ENCODE measurements at places on chromosomes 16 and 17.

- DNase-seq, result no peak
These were observed 11.5 kb downstream of the CREBBP start for GRCh38 chr16:3868967-3869366.

DNA sequence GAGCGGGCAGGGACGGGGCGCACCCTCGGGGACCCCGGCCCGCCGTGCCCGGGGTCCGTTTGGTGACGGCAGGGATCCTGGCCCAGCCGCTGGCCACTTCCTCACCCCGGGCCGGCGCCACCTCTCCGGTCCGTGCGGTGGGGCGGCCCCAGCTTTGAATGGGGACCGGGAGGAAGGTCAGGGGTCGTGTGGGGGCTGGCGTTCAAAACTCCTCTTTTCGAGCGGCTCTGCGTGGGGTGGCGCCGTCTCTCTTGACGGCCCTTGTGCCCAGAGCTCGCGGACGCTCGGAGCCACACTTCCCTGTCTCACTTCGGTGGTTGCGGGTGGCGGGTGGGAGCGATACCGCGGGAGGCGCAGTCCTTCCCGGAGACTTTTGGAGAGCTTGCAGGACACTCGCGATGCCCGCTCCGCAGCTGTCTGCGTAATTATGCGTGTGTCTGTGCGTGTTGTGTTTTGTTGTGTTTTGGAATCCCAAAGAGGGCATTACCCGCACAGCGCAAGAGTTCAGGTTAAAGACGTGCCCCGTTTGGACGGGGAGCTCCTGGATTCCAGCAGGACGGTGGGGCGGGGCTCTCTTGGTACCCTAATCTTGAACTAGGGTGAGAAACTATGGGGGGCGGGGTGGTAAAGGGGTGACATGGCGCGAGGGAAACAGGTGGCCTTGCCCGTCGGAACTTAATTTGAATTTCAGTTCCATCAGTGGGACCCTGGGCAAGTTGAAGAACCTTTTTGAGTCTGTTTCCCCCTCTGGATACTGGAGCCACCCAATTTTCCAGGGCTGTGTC lies 637 bp downstream of the PLCG2 start:
- peak; percentile 68 for DNase-seq

GRCh38 chr16:78783570-78784079 lies 684.2 kb downstream of the WWOX start:
- DNase-seq, result no peak

DNA sequence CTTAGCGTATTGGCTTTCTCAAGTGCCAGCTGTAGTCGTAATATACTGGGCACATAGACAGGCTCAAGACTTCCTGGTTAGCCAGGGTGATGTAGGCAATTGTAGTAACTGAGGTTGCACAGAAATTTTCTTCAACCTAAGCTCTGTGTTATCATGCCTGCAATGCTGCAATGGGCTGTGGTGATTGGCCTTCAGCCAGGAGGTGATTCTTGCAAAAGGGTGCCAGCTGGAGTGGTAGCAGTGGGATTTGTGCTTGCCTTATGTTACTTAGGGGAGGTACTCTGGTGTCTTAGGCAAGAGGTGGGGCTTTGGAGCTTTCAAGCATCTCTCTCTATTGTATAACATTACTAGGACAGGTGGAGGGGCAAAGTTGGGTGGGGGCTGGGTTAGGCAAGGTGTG lies 495.1 kb downstream of the CDH11 start:
- DNase-seq, result no peak

DNA sequence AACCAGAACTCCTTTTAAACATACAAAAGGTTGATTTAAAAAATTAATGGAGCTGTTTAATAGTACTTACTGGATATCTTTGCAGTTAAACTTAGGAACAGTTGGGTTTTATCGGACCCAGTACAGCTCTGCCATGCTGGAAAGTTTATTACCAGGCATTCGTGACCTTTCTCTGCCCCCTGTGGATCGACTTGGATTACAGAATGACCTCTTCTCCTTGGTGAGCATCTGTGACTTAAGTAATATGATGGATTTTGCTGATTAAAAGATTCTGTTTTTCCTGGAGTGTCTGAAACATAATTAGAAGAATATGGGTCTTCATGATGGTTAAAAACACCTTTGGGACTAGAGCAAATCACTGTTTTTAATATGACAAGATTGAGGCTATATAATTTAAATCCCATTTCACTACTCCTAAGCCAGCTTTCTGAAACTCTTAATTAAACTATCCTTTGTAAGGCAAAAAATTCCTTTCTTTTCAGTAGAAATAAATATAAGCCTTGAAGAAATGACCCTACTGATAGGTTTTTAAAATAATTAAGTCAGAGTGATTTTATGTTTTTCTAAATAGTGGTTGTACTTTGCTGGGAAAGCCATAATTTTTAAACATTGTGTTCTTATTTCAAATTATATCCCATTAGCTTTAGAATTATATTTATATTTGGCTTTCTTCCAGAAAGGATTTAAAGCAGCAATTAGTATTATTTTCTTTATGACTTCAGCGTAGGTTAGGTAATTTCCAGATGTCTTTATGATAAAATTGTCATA lies 45.7 kb upstream of the KPNB1 start:
- DNase-seq, result no peak

DNA sequence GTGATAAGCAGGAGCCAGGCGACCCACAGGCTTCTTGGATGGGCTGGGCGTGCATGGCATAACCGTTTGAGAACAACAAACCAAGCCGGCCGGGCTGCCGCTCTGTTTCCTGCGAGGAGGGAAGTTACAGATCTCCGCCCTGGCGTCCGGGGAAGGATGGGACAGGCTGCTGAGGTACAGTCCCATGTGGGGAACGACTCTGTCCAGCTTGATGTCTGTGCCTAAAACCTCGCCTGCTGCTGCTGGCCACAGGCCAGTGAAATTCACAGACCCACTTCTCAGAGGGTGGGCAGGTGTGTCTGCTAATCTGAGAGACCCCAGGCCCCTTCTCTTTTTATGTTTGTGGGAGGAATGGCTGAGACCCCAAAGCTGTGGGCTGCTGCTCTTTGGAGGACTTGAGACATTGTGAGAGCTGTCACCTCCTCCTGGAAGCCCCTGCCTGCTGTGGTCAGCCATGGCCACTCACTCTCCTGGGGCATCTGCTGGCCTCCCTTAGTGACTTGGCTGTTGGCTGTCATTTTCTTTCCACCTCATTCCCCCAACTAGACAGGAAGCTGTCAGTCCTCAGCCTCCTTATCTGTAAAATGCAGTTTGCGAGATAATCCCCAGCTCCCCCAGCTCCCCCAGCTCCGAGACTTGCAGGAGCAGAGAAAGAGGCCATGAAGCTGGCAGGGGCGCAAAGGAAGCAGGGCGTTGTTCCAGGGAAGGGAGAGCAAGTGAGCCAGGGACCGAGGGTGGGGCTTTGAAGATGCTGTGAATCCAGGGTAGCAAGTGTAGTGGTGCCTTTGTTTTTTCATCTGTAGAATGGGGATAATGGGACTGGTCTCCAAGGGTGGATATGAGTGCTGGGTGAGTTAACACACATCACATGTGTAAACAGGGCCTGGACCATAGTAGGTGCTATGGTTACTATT lies 51.0 kb downstream of the CMIP start:
- peak; percentile 57 for DNase-seq

DNA sequence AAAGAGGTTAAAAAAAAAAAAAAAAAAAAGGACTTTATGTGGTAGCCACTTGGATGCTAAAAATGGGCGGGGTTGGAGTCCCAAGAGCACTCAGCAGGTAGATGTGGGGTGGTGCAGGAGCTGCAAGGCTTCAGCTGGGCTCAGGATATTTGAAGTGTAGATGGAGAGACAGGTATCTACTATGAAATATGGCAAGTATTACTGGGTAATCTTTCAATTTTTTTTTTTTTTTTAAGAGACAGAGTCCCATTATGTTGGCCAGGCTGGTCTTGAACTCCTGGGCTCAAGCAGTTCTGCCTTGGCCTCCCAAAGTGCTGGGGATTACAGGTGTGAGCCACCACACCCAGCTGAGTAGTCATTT lies 7.6 kb downstream of the TUFM start:
- no peak for DNase-seq

- no peak for DNase-seq
These were observed 22.5 kb downstream of the SLC38A10 start for GRCh38 chr17:81272616-81273015.

DNA sequence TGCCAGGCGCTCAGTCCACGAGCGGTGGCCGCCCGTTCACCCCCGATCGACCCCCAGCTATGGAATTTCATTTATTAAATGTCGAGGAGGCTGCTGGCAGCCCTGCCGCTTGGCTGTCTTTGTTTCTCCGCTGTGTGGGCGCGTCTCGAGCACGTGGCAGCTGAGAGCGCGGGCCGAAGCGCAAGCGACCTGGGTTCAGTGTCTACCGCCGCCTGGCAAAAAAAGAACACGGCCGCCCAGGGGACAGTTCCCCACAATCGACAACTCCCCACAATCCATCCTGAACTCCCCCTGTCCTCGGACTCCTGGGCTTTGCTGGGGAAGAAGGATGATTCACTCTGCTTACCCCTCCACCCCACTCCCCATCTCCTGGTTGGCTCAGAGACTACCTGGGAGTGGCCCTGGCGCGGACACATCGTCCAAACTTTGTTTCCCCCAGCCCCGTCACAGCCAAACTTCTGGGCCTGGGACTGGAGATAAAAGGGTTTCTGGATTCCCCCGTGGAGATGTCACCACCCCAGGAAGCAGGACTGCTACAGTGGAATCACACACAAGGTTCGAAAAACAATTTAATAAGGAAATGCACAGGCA lies 1.7 kb upstream of the ANKRD13B start:
- DNase-seq, result no peak

GRCh38 chr17:4309897-4310296 lies 46.1 kb upstream of the ANKFY1 start:
- no peak for DNase-seq

GRCh38 chr16:2785101-2785991 lies 2.0 kb downstream of the PRSS33 start:
- peak; percentile 9 for DNase-seq

GRCh38 chr16:82157534-82157812 lies 12.6 kb downstream of the MPHOSPH6 start:
- no peak for DNase-seq

DNA sequence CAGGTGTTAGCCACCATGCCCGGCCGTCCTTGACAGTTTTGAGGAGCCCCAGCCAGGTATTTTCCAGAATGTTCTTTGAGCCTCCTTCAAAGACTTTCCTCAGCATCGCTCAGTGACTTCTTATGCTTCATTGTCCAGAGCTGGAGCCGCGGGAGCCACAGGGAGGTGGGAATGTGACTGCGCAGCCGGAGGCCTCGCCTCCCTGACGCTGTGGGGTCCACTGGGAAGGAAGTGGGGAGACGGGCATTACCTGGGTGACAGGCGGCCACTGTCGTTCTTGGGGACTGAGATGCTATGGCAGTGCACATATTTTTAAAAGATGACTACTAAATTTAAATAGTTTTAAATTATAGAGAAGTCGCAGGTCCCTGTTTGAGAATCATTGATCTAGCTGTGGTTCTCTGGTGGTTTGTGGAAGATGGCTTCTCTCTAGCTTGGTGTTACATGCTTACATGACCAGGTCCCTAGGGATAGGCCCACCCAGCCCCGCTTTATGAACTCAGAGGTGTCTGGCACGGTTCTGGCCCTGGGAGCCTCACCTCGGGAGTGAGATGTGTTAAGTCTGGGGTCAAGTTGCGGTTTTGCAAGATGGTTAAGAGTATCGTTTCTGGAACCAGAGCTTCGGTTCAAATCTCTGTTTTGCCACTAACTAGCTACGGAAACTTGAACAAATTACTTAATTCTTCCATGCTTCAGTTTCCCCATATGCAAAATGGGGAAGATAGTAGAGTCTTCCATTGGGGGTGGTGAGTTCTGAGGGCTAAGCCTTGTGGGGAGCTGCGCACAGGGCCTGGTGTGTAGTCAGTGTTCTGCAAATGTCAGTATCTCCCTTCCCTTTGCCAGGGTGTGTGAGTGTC lies 53.0 kb downstream of the ATP2C2 start:
- DNase-seq, result no peak

DNA sequence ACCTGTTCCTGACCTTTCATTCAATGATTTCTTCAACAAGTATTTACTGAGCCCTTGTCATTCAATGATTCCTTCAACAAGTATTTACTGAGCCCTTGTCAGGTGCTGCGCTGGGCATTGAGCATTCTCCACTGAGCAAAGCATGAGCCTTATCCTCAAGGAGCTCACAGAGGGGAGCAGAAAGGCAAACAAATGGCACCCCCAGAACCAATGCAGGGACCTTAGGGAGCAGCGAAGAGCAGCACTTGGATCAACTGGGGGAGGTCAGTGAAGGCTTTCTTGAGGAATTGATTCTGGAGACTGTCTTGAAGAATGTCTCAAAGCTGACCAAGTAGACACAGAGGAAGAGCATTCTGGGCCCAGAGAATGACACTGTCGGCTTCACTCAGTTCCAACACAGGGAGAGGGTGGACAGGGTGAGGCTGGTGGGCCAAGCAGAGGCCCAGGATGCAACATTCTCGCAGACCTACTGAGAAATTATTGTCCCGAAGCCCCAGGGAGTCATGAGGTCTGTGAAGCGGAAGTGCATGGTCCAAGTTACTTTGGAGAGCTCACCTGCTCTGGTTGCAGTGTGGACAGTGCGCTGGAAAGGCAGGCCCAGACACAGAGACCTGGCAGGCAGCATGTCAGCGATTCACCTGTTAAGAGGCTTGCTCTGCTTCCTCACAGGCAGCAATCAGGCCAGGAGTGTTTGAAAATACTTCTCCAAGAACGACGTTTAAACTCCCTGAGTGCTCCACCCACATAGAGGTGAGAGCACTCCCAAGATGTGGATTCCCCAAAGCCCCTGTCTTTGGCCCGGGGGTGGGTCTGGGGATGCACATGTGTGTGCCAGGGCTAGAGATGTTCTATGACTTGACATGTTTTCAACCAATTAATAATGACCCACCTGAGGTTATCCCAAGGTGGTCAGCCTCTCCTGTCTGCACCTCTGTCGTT lies 3.2 kb upstream of the MPO start:
- DNase-seq, result no peak

- no peak for DNase-seq
These were observed 4.9 kb downstream of the CHD9 start for GRCh38 chr16:53059672-53060071.

- no peak for DNase-seq
These were observed 35.9 kb downstream of the NACA2 start for GRCh38 chr17:61555127-61555566.
